ENCODE measurements at places on chromosomes 16 and 17. TPM values are rescaled to one million over a fixed set of nuclear protein-coding genes. Genes with fewer than 3 reads are reported as not detected.

ZSWIM7 gene
- 27.4 TPM for total RNA-seq

UTP4 gene
- total RNA-seq: 36.5 TPM

TMED6 gene
- 0.69 TPM for total RNA-seq

FOXC2 gene
- total RNA-seq: 1.1 TPM

UTS2R gene
- not detected for total RNA-seq

SMIM36 gene
- not detected for total RNA-seq

AKAP10 gene
- total RNA-seq: 42.3 TPM

CD300LB gene
- 1.3 TPM for total RNA-seq

CSHL1 gene
- total RNA-seq: not detected

RAB40C gene
- 47.6 TPM for total RNA-seq

KRTAP2-3 gene
- not detected for total RNA-seq

PLEKHH3 gene
- 26.4 TPM for total RNA-seq

CACNG3 gene
- not detected for total RNA-seq

GRCh38 chr17:82246365-82247181, 17.7 kb downstream of the SLC16A3 start:
- peaks cover 87% of the 10 kb centered on the region for H3K36me3 ChIP-seq
- H3K4me1 ChIP-seq: peaks cover 40% of the 10 kb centered on the region
- no peak for DNase-seq
- no peaks in the 10 kb centered on the region for H3K27me3 ChIP-seq
- peak overlapping the region; percentile 42 for H3K27ac ChIP-seq

DNA sequence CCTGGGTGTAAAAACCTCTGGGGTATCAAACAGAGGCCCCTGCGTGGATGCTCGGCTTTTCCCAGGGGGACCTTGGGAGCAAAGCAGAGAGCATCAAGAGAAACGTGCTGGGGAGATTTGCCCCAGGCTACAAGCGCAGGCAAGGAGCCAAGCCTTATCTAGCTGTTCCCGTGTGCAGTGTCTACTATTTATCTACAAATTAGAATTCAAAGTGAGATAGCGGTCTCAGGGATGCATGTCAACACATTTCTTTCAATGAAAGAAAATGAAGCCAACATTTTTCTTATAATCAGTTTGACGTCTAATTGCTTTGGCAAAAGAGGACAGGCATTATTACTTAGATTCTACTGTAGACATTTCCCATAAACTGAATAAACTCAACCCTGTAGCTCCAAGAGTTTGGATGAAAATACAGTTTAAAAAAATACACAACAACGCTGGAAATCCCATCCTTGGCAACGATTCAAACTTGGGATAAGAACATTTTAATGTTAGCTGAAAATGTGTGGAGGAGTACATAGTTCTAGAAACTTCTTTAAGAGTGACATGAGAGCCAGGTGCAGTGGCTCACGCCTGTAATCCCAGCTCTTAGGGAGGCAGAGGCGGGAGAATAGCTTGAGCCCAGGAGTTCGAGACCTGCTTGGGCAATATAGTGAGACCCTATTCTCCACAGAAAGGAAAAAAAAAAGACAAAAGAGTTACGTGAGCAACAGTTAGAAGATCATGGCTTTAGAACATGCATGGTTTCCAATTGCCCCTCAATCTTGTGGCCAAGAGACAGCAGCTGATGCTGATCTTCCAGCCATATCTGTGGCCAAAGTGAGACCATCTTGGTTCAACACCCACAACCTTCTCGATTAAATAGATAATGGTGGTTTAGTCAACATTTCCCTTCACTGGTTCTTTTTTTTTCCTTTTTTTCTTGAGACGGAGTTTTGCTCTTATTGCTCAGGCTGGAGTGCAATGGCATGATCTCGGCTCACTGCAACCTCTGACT, 7.2 kb downstream of the SPNS3 start:
- no peaks in the 10 kb centered on the region for H3K27me3 ChIP-seq
- no peak overlapping the region for H3K4me3 ChIP-seq
- no peak overlapping the region for H3K27ac ChIP-seq
- H3K36me3 ChIP-seq: no peaks in the 10 kb centered on the region
- DNase-seq: no peak
- H3K4me1 ChIP-seq: no peaks in the 10 kb centered on the region

DNA sequence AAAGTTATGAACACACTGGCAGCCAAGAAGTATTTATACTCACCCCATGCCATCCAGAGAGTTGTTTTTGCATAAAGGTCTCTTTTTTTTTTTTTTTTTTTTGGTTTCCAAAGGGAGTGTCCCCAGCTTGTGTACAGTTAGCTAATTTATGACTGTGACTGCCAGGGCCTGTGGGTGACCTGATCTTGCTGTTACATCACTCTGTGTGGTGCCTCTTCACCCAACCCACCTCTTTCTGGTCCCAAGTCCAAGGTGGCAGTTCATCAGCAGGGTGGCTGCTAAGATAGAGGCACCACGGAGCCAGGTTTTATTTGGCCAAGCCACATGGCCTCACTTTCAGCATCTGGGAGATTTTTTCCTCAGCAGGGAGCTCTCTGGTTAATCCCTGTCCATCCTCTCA, at the start of gene NOS2:
TSS of gene NOS2 (minus strand) at position 8 of the 400 bp plus-strand sequence. CDS start 1,720 bp downstream, outside the sequence.
- no peak within 1 kb of the TSS for H3K4me3 ChIP-seq
- peaks cover 3% of the 10 kb centered on the region for H3K4me1 ChIP-seq
- no peaks in the 10 kb centered on the region for H3K27me3 ChIP-seq
- H3K36me3 ChIP-seq: no peaks in the 10 kb centered on the region
- H3K27ac ChIP-seq: no peak within 1 kb of the TSS
- DNase-seq: no peak

DNA sequence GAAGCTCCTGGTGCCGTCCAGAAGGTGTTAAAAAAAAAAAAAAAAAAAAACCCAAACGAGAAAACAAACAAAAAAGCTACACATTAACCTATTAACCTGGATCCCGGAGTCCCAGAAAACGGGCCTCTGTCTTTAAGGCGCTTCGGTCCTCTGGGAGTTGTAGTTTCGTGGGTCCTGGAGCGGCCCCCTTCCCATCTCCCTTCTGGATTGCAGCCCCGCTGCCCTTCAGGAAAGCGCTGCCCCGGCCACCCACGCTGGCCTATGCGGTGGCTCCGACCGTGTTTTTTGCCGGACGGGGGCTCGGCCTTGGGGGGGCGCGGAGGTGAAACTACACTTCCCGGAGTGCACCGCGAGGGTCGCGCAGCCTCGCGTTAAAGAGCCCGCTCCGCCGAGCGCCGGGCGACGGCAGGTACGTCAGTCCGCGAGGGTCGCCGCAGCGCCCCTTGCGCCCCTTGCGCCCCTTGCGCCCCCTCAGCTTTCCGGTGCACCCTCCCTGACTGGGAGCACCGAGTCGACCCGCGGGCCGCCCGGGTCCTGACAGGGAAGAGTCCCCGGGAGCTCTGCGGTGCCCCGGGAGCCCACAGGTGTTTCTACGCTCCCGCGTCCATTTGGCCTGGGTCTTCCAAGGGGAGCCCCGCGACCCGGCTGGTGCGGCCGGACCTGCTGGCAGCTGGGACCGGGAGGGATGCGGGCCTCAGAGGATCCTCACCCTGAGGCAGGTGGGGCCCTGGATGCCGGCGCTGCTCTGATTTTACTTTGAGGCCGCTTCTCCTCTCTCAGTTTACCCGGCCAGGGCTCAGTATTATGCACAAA, at the start of gene FCSK:
TSS of gene FCSK (plus strand) at position 374 of the 813 bp plus-strand sequence. CDS start 8,596 bp downstream, outside the sequence.
- no peaks in the 10 kb centered on the region for H3K27me3 ChIP-seq
- H3K27ac ChIP-seq: peak within 1 kb of the TSS; percentile 99
- peaks cover 4% of the 10 kb centered on the region for H3K4me1 ChIP-seq
- DNase-seq: peak; percentile 87

DNA sequence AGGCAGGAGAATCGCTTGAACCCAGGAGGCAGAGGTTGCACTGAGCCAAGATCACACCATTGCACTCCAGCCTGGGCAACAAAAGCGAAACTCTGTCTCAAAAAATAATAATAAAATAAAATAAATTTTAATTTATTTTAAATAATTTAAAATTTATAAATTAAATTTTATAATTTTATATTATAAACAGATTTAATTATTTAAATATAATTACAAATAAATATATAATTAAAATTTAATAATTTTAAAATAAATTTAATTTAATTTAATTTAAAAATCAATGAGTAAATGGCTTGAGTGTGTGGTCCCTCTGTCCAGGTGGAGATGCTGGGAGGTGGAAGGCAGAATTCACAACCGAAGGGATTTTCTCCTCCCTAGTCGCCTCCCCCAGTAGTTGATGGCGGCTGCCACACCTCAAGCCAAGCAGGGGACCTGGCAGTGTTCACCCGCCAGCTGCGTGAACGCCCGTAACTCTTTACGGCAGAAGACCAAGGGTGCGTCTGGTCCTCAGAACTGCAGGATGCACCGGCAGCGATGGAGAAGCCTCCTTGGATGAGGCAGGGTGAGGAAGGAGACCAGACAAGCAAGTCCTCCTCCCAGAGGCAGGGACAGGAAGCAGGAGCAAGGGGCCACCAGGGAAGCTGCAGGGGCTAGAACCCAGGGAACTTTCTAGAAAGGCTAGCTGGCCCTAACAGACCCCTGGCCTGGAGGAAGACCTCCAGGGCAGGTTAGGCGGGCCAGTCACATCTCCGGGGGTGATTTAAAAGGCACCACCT, 22.9 kb upstream of the KRT17 start:
- H3K4me1 ChIP-seq: peaks cover 14% of the 10 kb centered on the region
- no peaks in the 10 kb centered on the region for H3K36me3 ChIP-seq
- no peak overlapping the region for H3K27ac ChIP-seq
- no peak overlapping the region for H3K4me3 ChIP-seq
- no peaks in the 10 kb centered on the region for H3K27me3 ChIP-seq

GRCh38 chr16:66359012-66359411, 7.5 kb upstream of the CDH5 start:
- no peaks in the 10 kb centered on the region for H3K36me3 ChIP-seq
- H3K27ac ChIP-seq: peak overlapping the region; percentile 39
- H3K27me3 ChIP-seq: no peaks in the 10 kb centered on the region
- peaks cover 21% of the 10 kb centered on the region for H3K4me1 ChIP-seq
- peak; percentile 63 for DNase-seq
- H3K4me3 ChIP-seq: no peak overlapping the region

GRCh38 chr17:16191604-16192003, 23.7 kb downstream of the NCOR1 start:
- no peaks in the 10 kb centered on the region for H3K27me3 ChIP-seq
- no peak overlapping the region for H3K27ac ChIP-seq
- no peak for DNase-seq
- H3K36me3 ChIP-seq: peaks cover 63% of the 10 kb centered on the region
- no peak overlapping the region for H3K4me3 ChIP-seq
- no peaks in the 10 kb centered on the region for H3K4me1 ChIP-seq

GRCh38 chr17:70050931-70051330, 24.1 kb upstream of the KCNJ16 start:
- H3K36me3 ChIP-seq: no peaks in the 10 kb centered on the region
- H3K4me3 ChIP-seq: no peak overlapping the region
- DNase-seq: no peak
- H3K27ac ChIP-seq: no peak overlapping the region

- H3K4me1 ChIP-seq: peaks cover 9% of the 10 kb centered on the region
- no peak for DNase-seq
- H3K4me3 ChIP-seq: no peak overlapping the region
- H3K36me3 ChIP-seq: no peaks in the 10 kb centered on the region
- H3K27me3 ChIP-seq: no peaks in the 10 kb centered on the region
- no peak overlapping the region for H3K27ac ChIP-seq
Observed at GRCh38 chr17:1601571-1601970, 27.1 kb downstream of the SLC43A2 start.

DNA sequence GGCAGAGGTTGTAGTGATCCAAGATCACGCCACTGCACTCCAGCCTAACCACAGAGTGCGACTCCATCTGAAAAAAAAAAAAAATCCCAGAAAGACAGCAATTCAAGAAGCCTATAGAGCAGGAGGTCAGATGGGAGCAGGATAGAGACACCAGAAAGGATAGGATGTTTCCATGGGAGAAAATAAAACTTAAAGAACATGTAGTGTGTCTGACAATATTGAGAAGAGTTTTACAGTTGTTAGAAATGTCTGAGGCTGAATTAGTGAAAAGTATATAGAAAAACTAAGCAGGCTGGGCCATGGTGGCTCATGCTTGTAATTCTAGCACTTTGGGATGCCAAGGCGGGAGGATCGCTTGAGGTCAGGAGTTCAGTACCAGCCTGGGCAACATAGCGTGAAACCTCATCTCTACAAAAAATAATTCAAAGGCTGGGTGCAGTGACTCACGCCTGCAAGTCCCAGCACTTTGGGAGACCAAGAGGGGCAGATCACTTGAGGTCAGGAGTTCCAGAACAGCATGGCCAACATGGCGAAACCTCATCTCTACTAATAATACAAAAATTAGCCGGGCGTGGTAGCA, 15.3 kb upstream of the TRIM37 start:
- H3K27ac ChIP-seq: no peak overlapping the region
- H3K27me3 ChIP-seq: no peaks in the 10 kb centered on the region
- H3K4me1 ChIP-seq: no peaks in the 10 kb centered on the region
- no peak for DNase-seq

- DNase-seq: no peak
- no peaks in the 10 kb centered on the region for H3K36me3 ChIP-seq
- H3K27ac ChIP-seq: no peak overlapping the region
- no peak overlapping the region for H3K4me3 ChIP-seq
- no peaks in the 10 kb centered on the region for H3K27me3 ChIP-seq
Observed at GRCh38 chr16:26493751-26494150, 573.0 kb upstream of the C16orf82 start.

- H3K36me3 ChIP-seq: no peaks in the 10 kb centered on the region
- no peaks in the 10 kb centered on the region for H3K27me3 ChIP-seq
- DNase-seq: peak; percentile 83
- H3K4me1 ChIP-seq: peaks cover 35% of the 10 kb centered on the region
- peak overlapping the region; percentile 68 for H3K4me3 ChIP-seq
Observed at GRCh38 chr17:31488264-31488981, 96.9 kb downstream of the RAB11FIP4 start.

GRCh38 chr17:76314392-76315227, 6.5 kb upstream of the QRICH2 start:
- peaks cover 48% of the 10 kb centered on the region for H3K36me3 ChIP-seq
- H3K4me3 ChIP-seq: peak overlapping the region; percentile 5
- H3K4me1 ChIP-seq: no peaks in the 10 kb centered on the region
- H3K27ac ChIP-seq: peak overlapping the region; percentile 17
- no peaks in the 10 kb centered on the region for H3K27me3 ChIP-seq

DNA sequence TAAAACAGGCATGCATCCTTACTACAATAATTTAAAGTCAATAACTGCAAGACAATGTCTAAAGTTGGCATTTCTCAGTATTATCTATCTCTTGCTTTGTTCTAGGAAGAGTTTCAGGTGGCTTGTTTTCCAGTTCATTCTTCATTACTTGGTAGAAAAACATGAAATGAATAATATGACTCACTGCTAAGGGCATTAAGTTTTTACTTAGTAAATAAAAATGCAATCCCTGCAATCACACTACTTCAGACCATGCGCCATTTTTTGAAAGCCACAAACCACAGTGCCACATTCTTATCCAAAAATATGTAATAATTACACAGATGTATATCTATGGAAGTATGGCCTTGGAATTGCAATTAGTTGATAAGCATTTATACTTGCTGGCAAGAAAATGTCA, 55.4 kb downstream of the CREBBP start:
- H3K27ac ChIP-seq: no peak overlapping the region
- H3K27me3 ChIP-seq: no peaks in the 10 kb centered on the region
- no peak overlapping the region for H3K4me3 ChIP-seq
- peaks cover 44% of the 10 kb centered on the region for H3K4me1 ChIP-seq
- H3K36me3 ChIP-seq: no peaks in the 10 kb centered on the region

DNA sequence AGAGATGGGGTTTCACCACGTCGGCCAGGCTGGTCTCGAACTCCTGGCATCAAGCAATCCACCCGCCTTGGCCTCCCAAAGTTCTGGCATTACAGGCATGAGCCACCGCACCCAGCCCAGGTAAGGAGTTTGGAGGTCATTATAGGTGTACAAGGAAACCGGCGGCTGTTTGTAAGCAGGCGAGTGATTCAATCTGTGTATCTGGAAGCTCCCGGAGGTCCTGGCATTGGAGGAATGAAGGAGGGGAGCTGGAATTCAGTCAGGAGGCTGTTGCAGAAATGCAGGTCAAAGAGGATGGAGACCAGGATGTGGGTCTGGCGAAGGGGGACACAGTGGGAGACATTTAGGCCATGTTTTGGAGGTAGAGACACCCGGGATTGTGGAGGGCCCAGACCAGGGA, 18.8 kb downstream of the CDC42EP4 start:
- peak overlapping the region; percentile 42 for H3K27ac ChIP-seq
- DNase-seq: peak; percentile 56
- no peaks in the 10 kb centered on the region for H3K27me3 ChIP-seq
- peaks cover 72% of the 10 kb centered on the region for H3K4me1 ChIP-seq

Measured in upper lobe of right lung (tissue), 1 donor.